NAMALWA (cell line): ENCODE measurements at places on chromosomes 12 and 14.
A peak's percentile ranks its signal among the peaks of the same experiment; 100 is the strongest.

DNA sequence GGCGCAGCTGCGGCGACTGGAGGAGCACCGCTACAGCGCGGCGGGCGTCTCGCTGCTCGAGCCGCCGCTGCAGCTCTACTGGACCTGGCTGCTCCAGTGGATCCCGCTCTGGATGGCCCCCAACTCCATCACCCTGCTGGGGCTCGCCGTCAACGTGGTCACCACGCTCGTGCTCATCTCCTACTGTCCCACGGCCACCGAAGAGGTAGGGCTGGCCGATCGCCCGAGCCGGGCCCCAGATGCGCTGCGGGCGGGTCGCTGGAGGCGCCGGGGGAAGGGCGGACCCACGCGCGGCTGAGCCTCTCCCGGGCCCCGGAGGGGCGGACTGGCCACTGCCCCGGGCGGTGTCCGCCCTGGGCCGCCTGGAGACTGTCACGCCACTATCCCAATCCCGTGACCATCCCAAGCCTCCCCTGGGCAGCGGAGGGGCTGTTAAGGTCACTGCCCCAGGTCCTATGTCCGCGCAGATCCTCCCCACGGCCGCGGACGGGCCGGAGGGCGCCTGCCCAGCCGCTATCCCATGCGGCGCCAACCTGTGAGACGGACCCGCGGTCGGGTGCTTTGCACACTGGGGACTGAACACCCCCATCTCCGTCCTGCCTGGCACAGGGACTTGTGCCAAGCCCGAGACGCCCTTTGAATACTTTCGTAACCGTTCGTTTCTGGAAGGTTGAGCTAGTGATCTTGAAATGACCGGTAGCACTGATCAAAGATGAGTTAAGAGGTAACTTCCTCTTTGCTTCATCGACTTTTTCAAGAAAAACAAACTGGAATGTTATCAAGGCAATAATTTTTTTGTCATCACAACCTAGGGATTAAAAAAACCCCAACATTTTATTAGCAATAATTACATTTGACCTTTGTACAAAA, 725 bp downstream of the CHPT1 start:
- DNase-seq = peak; percentile 72

DNA sequence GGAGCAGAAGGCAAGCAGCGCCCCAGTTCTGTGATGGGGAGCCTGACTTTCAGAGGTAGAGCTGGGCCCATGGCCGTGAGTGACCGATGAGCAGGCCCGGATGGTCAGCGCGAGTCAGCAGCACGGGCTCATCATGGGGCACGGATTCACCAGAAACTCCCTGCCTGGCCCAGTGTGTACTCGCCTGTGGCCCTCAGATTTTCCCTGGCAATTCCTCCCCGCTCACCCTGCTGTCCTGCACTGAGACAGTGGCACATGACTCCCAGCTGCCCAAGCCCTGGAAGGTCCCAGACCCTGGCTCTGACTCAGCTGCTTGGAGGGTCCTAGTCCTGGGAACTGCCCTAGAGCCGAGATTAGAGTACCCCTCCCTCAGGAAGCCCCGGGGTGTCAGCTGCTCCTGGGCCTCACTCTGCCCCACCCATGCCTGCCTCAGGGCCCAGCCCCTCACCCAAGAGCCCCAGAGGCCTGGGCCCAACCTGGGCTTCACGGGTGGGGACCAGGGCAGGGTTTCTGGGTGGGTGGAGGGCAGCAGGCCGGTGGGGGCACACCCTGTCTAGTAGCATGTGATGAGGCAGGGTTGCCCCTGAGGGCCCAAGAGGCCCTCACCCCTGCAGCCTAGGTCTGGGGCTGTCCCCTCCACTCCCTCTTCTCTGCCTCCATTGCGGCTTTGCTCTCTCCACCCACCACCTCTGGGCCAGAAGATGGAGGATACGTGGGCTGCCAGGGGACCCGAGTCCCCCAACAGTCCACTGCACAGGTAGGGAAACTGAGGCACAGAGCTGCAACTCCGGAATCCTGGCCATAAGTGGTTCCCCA, 8.4 kb downstream of the TRMT61A start:
- no peak for DNase-seq

DNA sequence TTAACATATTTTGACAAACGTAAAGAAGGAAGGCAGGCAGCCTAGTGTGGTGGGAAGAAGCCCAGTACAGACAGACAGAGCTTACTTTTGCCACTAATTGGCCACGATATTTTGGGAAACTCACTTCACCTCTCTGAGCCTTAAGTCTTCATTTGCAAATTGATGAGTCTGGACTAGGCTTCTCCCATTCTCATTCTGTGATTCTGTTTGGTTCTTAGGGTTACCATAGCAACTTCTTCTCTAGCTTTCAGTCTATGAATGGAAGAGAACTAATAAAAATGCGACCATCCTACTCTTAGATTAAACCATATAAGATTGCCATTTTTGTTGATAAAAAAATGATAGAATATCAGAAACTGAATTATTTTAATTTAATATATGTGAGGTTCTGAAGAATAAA, 210.5 kb downstream of the SNAPC1 start:
- no peak for DNase-seq

DNA sequence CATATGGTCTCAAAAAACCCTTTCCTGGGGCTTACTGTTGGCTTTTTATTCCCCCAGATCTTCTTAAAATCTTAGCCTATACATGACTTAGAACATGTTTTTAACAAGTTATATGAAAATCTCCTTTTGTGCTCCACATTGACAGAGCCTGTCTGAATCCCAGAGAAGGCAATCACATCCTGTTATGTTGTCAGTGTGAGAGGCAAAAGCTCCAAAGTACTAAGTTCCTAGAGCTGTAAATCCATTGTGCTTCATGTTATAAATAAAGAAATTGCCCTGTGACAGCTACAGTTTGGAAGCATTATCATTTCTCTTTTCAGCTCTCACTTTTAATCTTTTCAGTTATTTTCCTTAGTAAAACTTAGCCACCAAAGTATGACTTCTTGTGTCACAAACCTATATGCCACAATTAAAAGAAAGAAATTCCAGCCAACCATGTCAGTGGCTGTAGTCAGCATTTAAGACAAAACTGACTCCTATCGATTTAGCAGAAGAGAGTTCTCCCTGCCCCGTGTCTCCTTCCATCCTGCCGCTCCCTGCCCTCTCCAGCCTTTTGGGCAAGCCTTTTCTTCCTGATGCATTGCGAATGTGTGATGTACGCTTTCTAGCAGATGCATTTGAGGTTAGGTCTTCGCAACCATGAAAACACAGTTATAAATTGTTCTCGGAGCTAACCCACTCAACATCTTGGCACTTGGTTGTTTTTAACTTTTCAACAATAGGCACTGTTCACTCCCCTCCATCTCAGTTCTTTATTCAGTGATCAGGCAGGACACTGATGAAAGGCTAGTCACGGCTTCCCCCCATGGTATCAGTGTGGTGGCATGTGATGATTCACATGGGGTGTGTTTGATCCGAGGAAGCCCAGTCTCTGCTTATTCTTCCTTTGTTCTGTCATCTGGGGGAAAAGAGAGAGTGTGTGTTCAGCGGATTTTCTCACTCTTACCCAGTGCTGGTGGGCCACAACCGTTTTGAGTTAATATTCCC, 143.5 kb downstream of the SSPN start:
- no peak for DNase-seq

GRCh38 chr12:3752096-3752709, 706 bp downstream of the CRACR2A start:
- peak; percentile 82 for DNase-seq
